Fibroblast of upper back skin (primary cell): ENCODE measurements at places on chromosomes 7 and 10.

DNA sequence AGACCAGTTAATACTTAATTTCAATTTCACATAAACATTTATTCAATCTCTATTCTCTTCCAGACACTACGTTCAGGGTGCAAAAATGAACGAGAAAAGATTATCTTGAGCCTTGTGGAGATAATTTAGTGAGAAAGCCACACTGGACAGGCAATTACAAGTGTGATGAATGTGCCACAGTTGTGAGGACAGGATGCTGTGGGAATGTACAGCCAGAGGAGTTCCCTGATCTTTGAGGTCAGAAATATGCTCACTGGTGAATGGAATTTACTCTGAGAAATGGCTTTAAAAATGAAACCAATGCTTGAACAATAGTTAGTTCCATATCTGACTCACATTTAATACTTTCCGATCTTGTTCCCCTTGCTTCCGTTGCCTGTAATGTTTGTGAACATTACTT, 864.8 kb downstream of the GATA3 start:
- no peak for DNase-seq

GRCh38 chr10:29668628-29669027, 33.9 kb upstream of the SVIL start:
- peak; percentile 38 for DNase-seq

DNA sequence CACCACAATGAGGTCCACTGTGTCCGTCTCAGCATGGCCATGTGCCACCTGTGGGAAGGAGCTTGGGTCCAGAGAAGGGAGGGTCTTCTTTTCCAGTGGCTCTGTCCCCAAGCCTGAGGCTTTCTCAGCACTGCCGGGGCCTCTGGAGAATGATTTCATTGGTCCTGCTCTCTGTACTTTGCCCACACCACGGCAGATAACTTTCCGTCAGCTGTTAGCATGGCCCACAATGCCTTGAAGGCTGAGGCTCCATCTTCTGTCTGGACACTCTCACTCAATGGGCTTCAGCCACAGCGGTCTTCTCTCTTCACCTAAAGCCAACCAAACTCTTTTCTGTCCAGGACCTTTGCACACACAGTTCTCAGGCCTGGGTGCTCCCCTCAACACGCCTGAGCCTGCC, 192.5 kb downstream of the CXCL12 start:
- no peak for DNase-seq

GRCh38 chr10:131260452-131261211, 50.9 kb downstream of the TCERG1L start:
- DNase-seq = no peak

DNA sequence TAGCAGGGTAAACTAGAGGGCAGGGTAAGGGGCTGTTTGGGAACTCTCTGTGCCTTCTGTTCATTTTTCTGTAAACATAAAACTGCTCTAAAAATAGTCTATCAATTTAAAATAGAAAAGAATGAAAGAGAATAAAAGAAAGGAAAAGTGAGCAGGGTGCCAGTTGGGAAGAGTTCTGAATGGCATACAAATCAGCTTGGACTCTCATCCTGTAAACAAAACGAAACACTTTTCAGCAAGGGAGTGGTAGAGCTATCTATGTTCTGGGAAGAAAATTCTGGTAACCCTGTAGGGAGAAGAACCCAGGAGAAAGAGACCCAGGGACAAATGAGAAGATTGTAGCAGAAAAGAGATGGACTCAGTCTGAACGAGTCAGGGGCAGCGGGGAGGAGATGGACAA, 24.6 kb downstream of the SCRN1 start:
- DNase-seq = no peak

- DNase-seq = peak; percentile 61
Measured at GRCh38 chr10:119341459-119342301, 134.3 kb downstream of the GRK5 start.

- DNase-seq = no peak
Measured at GRCh38 chr10:96622013-96622787, 35.4 kb upstream of the TM9SF3 start.

DNA sequence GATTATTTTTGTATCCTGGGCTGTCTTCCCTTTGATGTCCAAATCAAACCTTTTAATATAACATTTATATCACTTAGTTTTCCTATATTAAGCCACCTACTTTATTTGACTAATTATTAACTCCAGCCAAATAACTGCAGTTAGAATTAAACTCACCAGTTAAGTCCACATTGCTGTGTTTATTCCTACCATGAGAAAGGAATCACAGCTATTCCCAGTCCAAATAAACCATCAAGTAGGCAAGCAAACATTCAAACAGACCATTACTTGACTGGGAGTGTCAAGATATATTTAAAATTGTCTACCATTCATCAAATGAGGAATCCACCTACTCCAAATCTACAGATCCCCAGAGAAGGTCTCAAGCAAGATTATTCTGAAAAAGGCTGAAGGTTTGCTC, 22.4 kb downstream of the PDE1C start:
- DNase-seq = no peak

DNA sequence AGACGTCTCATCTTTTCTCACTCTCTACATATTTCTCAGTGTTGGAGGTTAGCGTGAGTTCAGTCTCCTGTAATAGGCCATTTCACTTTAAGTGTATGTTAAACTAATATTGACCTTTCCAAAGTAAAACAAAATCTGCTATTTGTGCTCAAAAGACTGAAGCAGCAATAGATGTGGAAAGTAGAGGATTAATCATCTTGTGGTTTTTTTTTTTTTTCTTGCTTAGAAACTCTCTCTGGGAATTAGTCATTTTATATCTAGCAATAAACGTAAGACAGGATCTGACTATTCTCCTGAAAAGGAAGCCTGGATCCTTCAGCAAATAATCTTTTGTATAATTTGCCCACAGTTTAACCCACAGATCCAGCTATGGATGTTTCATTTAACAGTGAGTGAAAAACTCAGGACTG, 81.7 kb downstream of the NRP1 start:
- DNase-seq = peak; percentile 88

DNA sequence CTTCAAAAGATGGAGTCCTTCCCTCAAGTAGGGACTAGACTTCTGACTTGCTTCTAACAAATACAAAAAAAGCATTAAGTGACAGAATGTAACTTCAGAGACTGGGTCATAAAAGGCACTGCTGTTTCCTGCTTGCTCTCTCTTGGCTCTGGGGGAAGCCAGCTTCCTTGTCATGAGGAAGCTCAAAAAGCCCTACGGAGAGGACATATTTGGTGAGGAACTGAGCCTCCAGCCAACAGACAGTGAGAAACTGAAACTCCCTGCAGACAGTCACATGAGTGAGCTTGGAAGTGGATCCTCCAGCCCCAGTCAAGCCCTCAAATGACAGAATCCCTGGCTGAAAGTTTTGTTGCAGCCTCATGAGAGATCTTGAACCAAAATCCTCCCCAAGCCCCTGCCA, 26.3 kb upstream of the SLC35G1 start:
- DNase-seq = no peak

DNA sequence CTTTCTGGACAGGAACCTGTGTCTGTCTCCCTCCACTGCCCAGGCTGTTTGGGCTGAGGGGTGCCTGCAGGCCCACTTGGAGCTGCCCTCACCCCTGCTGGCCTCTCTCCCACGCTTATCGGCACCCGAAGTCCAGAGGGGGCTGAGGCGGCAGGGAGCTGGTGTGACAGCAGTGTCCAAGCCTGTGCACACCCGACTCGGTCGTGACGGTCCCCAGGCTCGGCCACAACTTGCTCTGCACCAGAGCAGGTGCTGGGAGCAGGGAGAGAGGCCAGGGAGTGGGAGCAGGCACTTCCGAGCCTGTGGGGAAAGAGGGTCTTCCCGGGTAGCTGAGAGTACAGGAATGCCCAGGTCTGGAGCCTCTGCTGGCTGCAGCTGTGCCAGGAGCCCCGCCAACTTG, 23.0 kb downstream of the INPP5F start:
- no peak for DNase-seq

- peak; percentile 59 for DNase-seq
Measured at GRCh38 chr10:35739998-35740397, 97.9 kb upstream of the FZD8 start.

- no peak for DNase-seq
Measured at GRCh38 chr7:92768501-92769393, 67.6 kb downstream of the CDK6 start.

DNA sequence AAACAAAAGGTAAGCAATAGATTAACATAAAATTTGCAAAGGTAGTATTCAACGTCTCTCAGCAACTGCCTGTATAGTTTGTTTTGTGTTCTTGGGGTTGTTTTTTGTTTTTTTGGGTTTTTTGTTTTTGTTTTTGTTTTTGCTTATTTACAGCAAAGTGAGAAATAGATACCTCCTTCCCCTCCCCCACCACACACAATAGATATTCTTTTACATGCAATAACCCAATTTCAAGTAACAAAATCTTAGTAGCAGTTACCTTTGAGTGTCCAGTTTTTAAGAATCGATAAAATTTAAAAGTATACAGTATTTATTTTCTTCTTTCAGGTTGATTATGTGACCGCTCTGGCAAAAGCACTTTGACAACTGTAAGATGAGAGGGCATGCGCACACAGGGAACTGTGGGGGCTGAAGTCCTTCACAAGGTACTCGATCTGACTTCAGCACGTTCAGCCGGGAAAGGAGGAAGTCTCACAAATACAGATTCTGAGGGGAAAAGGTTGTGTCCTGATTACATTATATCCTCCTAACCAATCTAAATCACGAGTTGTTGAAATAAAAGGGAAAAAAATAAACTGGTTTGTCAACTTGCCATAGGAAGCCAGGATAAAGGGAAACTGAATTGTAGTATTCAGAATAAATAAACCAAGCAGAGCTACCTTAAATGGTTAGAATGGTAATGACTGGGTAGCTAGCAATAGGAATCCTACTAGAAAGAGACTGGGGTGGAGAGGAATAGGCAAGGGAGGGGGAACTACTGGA, 47.8 kb downstream of the CPEB3 start:
- DNase-seq = peak; percentile 62

GRCh38 chr10:46292573-46293023, 5.8 kb downstream of the ANTXRL start:
- no peak for DNase-seq

DNA sequence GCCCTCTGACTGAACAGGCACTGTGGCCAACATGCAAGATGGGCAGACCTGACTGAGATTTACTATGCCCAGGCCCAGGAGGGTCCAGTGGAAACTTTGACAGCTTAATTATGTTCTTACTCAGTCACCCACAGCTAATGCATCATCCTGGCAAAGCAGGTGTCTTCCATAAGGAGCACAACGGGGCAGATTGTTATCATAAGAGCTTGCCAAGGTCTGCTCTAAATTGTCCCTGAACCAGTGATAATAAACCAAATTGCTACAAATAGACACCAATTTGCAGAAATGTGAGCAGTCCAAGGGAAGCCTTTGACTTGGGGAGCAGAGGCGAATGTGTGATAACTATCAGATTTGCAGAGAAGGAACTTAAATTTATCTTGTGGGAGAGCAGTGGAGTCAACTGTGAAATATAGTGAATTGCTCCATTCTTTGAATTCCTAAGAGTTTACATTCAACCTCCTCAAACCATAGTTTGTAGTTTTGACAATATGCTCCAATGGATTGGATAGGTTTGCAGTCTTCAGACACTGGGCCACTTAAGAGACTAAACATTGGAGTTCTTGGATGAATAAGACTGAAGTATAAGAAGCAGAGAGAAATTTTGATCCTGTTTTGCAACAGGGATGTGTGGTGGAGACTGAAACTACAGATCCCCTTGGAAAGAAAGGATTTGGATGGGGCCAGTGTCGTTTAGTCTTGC, 494.7 kb downstream of the CCSER2 start:
- peak; percentile 68 for DNase-seq

- DNase-seq = no peak
Measured at GRCh38 chr7:124444696-124445480, 320.7 kb downstream of the GPR37 start.
